ENCODE measurements at places on chromosomes 2 and 18.

DNA sequence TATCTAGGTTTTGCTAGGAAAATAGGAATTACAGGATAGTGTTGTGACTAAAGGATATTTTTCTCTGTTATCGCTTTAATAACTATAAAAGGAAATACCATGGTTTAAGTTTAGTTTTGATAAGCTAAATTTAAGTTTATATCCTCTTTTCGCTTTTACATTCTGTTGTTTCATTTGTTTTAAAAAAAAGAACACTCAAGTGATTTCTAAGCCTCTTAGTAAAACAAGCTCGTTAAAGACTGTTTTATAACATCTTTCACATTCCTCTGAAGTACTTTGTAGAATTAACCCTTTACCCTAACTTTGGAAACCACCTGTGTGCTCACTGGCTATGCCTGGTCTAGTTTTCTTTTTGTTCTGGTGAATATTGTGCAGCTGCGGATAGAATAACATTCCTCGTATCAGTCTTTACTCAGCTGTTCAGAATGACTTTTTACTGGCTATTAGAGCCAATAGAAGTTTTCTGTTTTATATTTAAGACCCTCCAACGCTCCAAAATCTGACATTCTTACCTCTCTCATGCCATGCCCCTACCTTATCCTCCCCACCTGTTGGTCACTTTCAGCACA is 183.1 kb downstream of the PTPRM start:
- no peak for DNase-seq

GRCh38 chr2:14572633-14573032 is 59.9 kb upstream of the LRATD1 start:
- DNase-seq = no peak

DNA sequence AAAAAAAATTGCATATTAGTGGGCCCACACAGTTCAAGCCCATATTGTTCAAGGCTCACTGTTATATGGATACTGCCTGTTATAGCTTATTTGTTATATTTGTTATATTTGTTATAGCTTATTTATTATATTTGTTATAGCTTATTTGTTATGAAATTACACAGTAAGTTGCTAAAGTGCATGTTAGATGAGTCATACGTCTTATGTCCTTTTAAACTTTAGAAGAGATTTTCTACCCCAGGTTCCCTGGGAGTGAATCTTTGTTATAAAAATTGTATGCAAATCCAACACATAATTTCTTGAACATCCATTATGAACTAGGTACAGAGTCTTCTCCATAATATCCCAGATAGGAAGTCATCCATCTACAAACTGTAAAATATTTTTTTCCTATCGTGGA is 22.1 kb downstream of the HTR2B start:
- no peak for DNase-seq

- peak; percentile 27 for DNase-seq
These were observed 87.8 kb downstream of the PDE11A start for GRCh38 chr2:177984749-177985148.

DNA sequence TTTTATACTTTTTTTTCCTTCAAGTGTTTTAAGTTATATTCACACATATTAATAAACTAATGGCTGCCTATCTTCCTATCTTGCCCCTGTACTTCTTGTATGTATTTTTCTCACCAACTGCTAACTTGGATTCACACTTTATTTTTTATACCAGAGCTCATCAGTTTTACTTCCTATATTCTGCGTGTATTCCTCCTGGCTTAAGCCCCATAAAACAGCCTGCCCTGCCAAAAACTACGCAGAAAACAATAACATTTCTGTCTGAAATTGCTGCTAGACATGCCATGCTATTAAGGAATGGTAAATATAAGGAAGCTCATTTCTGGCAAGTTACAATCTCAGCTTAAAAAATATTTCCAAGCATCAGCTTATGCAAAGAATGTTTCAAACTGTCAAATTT is 172.3 kb downstream of the UBE2E3 start:
- no peak for DNase-seq

DNA sequence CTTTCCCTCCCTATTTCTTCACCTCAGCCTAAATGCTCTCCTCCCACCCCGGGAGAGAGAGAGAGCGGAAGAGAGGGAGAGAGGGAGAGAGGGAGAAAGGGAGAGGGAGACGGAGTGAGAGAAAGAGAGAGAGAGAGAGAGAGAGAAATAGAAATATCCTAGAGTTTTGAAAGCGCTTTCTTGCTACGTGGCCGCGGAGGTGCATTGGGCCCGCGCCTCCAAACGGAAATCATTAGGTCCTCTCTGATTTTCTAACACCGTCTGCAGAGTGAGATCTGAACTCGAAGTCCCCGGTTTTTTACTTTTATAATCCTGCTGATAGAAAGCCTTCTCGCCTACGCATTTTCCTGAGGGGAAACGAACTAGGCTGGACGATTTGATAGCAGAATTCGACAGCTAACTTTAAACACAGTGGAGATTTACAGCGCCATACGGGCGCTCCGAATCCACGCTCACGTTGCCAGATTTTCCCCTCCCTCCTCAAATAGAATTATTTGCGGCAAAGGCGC is 903 bp upstream of the EVX2 start:
- no peak for DNase-seq

DNA sequence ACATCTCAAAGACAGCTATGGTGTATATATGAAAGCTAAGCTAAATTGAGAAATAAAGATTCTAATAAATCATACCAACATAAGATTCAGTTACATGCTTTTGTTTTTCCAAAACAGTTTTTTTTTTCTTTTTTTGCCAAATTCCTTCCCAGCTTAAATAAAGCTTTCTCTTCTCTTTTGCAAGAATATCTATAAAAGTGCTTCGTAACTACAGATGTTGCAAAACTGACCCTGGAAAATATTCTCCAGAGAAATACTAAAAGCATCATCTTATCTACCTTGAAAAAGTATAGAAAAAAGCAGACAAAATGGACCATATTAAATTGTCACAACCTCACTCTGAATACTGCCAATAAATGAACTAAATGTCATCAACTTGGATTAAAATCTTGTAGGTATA is 38.7 kb downstream of the FANCL start:
- DNase-seq = no peak

GRCh38 chr2:234488913-234489451 is 7.9 kb downstream of the ARL4C start:
- DNase-seq = no peak

DNA sequence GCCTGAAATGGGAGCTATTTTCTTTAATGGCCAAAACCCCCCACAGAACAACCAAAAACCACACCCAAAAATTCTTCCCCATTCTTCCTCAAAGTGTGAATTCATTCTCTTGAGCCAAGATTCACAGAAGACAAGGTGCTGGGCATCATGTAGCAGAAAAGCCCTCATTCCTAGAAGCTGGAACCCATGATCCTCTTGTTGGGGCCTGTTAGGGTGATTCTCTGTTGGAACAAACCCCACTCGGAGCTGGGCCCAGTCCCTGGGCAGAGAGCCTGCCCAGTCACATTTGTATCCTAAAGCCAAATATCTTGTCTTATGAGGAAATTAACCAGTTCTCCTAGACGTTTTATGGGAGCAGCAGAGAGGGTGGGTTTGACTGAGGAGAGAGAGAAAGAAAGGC is 22.8 kb upstream of the VPS4B start:
- no peak for DNase-seq

GRCh38 chr2:163455815-163456214 is 280.0 kb downstream of the FIGN start:
- no peak for DNase-seq

- peak; percentile 48 for DNase-seq
These were observed 72.2 kb downstream of the DSC3 start for GRCh38 chr18:30970196-30970816.

- DNase-seq = no peak
These were observed 1211.9 kb upstream of the NXPH2 start for GRCh38 chr2:139992078-139992477.

DNA sequence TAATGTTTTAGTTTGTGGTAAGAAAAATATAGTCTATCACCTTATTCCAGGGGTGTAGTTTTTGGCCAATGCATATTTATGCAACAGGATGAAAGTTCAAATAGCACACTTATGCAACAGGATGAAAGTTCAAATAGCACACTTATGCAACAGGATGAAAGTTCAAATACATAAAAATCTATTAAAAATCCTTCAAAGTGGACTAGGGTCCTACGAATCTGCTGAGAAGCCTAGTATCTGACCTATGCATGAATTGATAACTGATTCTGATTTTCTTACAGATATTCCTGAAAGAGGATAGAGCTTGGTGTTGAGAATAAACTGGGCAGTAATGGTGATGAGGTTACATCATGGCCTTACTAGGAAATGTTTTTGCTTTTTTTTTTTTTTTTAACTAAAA is 2.8 kb downstream of the PECR start:
- no peak for DNase-seq

- peak; percentile 11 for DNase-seq
These were observed 544 bp downstream of the DNAJC27 start for GRCh38 chr2:24971286-24971535.

- no peak for DNase-seq
These were observed 229.8 kb downstream of the PIK3C3 start for GRCh38 chr18:42184685-42185477.

GRCh38 chr2:150214626-150215025 is 272.8 kb downstream of the RND3 start:
- DNase-seq = no peak

- no peak for DNase-seq
These were observed 240.4 kb downstream of the MBD2 start for GRCh38 chr18:53984021-53984420.

DNA sequence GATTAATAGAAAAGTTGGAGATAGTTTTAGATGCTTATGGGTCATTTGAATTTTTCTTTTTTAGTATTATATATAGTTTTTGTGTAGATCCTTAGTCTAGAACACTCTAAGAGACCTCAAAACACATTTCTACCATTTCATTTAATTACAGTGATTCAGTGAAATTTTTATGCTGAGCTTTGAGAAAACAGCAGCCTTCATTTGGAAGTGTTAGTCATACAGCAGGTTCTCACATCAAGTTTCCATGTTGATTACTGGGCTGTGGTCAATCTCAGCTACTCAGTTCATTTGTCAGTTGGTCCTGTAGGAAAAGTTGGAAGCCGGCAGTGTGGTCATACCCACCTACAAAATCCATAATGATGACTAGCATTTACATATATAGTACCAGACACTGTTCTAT is 37.9 kb downstream of the MAP3K19 start:
- no peak for DNase-seq

DNA sequence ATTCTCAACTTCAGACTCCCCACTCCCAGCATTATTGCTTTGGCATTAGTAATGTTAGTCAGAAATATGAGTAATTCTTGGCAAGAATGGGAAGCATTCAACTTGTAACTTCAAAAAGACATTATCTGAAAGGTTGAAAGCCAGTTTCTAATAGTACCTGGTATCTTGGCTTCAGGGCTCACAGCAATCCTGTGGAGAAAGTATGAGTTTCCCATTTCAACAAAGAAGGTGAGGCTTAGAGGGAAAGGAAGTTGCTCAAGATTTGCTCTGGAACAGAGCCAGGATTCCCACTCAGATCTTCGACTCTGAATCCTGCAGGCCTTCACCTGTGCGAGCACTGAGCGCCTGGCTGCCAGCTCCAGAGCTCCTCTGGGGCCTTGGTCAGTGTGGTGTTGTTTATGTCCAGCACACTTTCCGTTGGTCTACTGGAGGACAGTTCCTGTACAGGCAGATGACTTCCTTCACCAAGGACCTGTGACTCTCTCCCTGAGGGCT is 136.1 kb downstream of the MCFD2 start:
- DNase-seq = no peak

DNA sequence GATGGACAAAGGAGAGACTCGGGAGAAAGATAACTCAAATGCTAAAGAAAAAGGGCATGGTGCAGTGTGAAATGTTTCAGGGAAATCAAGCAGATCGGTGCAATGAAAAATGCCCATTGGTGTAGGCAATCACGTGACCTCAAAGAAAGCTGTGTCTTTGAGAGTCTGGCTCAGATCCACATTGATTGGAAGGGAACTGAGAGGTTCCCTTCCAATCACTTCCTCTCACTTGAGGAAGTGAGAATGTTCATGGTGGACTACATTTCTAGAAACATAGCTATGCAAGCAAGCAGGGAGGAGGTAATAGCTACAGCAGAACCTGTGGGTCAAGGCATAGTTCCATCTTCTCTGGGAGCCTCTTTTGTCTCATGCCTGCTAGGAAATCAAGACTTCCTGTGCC is 187.4 kb downstream of the LPIN1 start:
- no peak for DNase-seq

GRCh38 chr2:59588286-59588685 is 965.2 kb downstream of the BCL11A start:
- no peak for DNase-seq

GRCh38 chr2:165820296-165820695 is 26.2 kb upstream of the GALNT3 start:
- no peak for DNase-seq

DNA sequence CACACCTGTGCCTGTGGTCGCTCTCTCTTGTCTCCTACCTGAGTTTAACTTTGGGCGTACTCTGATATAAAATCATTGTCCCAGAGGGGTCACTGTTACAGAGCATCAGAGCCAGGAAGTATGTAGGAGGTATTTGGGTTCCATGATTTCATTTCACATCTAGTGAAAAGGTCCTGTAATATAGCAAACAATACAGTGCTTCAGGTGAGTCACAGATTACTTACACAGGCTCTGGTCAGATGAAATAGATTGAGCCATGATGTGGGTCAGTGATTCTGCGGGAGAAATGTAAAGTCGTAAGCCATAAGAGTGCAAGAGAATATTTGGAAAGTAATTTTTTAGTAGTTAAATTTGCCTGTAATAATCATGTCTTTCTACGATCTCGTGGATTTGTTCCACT is 70.2 kb downstream of the SOCS6 start:
- no peak for DNase-seq

DNA sequence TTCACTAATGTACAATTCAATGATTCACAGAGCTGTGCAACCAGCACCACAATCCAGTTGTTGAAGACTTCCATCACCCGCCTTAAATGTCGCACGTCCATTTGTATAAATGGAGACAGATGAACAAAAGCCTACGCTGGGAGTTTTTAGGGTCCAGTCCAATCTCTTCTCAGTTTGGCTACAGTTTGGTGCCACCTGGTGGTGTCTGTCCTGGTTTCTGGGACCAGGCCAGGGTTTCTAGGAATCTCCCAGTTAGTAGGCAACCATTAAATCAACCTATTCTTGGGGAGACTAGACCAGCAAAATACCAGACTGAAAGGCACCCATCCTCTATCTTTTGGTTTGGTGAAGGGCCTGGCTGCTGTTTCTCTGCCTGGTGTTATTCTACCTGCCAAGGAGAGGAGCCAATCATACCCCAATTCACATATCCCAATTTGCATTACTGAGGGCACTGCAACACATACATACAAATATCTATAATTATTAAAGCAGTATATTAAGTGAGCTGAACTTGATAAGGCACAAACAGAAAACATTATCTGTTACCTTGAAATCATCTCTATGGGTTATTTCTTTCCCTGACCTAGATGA is 3.2 kb upstream of the DDX1 start:
- DNase-seq = peak; percentile 54

GRCh38 chr2:71700041-71700657 is 246.8 kb downstream of the DYSF start:
- DNase-seq = no peak

- DNase-seq = no peak
These were observed 148.7 kb downstream of the TPO start for GRCh38 chr2:1561811-1562421.

Data from HEK293T (cell line).